Peyer's patch (tissue), 4 donors: ENCODE measurements at places on chromosomes 6 and 20. TPM values are rescaled to one million over a fixed set of nuclear protein-coding genes. Genes with fewer than 3 reads are reported as not detected.

DNA sequence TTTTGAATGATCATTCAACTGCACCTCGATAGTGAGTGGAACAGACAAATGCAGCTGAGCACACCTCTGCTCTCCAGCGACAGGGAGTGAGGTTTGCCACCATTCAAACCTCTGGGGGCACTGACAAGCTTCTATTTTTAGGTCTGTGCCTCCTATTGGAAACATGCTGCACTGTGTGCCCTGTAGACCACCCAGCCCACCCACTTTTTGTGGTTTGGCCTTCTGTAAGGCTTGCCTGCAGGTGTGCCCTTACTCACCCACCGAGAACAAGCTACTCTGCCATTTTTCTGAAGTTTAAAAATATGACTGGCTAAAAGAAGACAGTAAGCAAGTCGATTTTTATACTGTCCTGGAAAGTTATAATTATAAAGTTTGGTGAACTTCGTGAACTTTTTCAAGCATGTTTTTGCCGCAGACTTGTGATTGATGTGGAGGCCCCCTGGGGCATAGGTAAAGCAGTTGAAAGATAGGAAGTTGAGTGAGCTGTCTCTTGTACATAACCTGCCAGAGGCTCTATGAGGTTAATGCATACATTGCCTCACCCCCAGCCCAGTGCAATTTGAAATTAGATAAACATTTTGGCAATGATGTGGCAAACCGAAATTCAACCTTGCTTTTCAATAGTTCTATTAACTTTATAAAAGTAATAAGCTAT, 53.8 kb downstream of the ADGRG6 start:
- no peak for DNase-seq

DNA sequence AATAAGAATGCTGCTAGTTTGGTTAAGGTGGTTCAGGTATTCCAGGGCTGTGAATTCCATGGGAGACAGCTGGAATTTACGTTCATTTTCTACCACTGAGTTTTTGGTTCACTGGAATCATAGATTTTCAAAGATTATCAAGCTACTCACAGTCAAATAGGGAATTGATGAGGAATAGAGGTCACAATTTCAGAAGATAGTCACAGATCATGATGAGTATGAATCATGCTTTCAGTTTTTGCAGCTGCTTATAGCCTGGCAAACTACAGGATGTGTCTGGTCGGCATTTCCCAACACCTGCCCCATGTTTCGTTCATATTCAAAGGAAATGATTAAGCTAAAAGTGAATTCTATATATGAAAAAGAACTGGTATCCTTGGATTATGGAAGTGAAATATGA, 58.7 kb downstream of the BCKDHB start:
- DNase-seq: no peak

The HTR1E gene
- not detected for total RNA-seq

The DLK2 gene
- not detected for total RNA-seq
